HT1080 (cell line): ENCODE measurements at places on chromosomes 7 and 10. TPM values are rescaled to one million over a fixed set of nuclear protein-coding genes. Genes with fewer than 3 reads are reported as not detected.

ZNF503 gene
- total RNA-seq = 1.8 and 2.8 TPM in 2 replicates

CALHM3 gene
- total RNA-seq = not detected in 2 replicates

DNA sequence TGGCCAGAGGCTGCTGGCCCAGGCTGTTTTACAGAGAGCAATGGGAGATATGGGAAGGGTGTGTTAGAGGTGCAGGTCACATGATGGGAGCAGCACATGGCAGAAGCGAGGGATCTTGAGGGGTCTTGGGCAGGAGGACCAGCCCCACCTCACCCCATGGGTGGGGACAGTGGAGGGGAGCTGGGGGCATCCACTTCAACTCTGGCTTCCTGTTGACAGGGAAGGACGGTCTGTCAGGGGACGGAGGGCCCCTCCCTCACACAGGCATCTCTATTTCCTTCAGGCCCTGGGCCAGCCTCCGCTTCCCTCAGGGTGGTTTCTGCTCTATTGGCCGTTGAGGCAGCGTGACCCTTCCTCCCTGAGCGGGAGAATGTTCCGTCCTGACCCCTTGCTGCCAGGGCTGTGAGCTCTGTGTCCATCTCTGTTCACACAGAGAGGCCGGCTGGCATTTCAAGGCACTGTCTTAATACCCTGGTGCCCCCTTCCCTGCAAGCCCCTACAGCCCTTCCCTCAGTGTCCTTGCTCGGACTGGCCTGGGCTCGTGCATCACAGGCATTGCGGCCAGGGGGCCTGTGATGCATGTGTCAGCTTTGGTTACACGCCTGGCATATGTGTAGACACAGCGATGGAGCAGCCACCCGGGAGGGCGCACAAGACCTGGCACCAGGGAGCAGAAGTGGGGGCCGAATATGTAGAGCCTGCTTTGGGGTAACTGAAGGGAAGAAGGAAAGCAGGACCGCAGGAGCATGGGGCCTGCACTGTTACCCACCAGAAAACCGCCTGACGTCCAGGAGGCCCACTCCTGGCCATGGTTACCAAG, 31.8 kb downstream of the RAMP3 start:
- no peak for DNase-seq

IMPDH1 gene
- total RNA-seq = 69.8 and 71.3 TPM in 2 replicates

- DNase-seq = no peak
These were observed 491.9 kb downstream of the SORCS1 start for GRCh38 chr10:106672517-106673175.

- DNase-seq = peak; percentile 97
These were observed 4.0 kb upstream of the LEP start for GRCh38 chr7:128236924-128237586.

DNA sequence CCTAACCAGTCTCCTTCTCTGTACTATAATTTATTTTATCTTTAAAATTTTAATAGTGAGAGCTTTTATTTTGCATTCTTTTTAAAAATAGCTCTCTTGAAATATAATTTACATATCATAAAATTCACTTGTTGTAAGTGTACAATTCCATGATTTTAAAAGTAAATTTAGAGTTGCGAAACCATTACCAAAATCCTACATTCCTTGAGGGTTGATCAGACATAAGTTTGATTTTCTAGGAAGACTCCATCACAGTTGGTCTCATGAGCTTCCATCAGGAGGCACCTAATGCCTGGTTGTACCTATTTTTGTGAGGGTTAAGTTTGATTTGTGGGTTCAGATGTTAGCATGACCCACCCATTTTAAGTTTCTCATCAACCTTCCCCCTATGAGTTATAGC, 108.1 kb downstream of the BMPER start:
- DNase-seq = no peak

PLEKHS1 gene
- not detected in 2 replicates for total RNA-seq

VGF gene
- 29.8 and 45.2 TPM in 2 replicates for total RNA-seq

- peak; percentile 30 for DNase-seq
These were observed 858.5 kb downstream of the KCNMA1 start for GRCh38 chr10:76778914-76779795.

GRCh38 chr7:31633467-31633866, 53.5 kb upstream of the PPP1R17 start:
- DNase-seq = no peak

GRCh38 chr7:74095135-74095534, 11.5 kb downstream of the LIMK1 start:
- no peak for DNase-seq

PHKG1 gene
- 0.10 and 0.58 TPM in 2 replicates for total RNA-seq

DNA sequence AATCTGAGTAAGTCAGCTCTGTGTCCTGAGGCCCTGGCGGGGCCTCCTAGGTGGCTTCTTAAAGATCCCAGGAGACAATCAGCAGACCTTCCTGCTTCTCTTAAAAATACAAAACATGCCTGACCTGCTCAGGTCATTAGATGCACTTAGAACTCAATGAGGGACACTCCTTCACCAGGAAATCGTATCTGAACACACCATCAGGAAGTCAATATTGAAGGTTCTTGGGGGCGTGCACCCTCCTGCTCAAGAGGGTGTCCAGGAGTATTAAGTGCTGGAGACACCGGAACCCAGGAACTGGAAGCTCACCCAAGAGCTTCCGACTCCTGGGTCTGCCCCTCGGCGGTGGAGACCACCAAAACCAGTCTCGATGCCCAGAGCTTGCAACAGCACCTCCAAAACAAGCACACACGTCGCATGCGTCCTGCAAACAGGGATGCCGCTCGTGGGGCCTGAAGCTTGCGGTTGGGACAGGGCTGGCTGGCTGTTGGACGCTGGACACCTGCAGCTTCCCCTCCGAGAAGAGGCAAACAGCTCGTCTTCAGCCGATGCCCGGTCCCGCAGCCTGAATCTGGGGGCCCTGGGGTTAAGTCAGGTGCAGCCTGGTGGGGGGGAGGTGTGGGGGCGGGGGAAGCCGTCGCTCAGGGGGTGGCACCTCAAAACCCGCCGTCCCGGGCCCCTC, 803 bp downstream of the RAPGEF5 start:
- no peak for DNase-seq

DNA sequence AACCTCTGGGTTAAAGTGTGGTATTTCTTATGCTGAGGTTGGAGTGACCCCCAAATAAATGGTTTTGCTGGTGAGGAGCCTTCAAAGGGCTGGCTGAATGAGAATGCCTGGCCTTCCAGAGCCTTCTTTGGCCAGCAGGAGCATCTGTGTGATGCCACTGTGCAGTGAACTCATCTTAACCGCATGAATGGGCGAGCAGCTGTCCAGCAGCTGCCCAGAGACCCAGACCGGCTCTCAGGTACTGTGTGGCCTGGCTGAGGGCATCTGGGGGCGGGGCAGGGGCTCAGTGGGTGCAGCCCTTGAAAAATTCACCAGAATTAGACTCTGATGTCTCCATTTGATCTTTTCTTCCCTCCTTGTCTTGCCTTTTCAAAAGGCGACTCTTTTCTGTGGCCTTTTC, 59.0 kb downstream of the SYPL1 start:
- DNase-seq = no peak

- no peak for DNase-seq
These were observed 792.6 kb upstream of the C7orf33 start for GRCh38 chr7:147798001-147798400.

- no peak for DNase-seq
These were observed 130.9 kb downstream of the C10orf105 start for GRCh38 chr10:71588685-71589084.

CCDC172 gene
- not detected in 2 replicates for total RNA-seq

PGAM1 gene
- 1,002 and 1,071 TPM in 2 replicates for total RNA-seq

- DNase-seq = no peak
These were observed 162.6 kb downstream of the SDK1 start for GRCh38 chr7:3463696-3464095.

H2BK1 gene
- total RNA-seq = not detected in 2 replicates

- DNase-seq = no peak
These were observed 7.1 kb upstream of the RBM20 start for GRCh38 chr10:110636932-110637557.

DNA sequence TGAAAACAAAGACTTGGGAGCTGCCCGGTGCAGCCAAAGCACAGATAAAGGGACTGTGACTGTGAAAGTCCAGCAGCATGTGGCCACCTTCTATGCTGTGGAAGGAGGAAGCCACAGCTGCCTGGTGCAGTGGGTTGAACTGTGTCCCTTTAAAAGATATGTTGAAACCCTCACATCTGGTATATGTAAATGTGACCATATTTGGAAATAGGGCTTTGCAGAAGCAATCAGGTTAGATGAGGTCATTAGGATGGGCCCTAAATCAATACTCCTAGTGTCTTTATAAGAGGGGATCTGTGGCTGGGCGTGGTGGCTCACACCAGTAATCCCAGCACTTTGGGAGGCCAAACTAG, 136.9 kb downstream of the GLI3 start:
- no peak for DNase-seq

DNA sequence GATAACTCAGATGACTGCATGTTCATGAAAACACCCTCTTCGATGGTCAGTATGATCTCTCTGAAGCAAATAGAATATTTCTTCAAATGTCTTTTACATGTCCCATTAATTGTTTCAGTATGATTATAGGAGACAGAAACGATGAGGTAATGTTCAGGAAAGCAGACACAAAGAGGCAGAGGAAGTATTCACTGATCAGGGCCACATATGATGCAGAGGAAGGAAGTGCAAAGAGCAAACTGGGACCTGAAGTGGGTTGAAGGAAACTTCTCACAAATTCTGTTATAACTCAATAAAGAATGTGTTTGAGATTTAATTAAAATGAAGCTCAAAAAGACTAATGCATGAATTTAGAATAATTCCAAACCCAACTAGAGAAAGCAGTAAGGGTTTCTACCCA, 70.5 kb downstream of the TES start:
- no peak for DNase-seq

DNA sequence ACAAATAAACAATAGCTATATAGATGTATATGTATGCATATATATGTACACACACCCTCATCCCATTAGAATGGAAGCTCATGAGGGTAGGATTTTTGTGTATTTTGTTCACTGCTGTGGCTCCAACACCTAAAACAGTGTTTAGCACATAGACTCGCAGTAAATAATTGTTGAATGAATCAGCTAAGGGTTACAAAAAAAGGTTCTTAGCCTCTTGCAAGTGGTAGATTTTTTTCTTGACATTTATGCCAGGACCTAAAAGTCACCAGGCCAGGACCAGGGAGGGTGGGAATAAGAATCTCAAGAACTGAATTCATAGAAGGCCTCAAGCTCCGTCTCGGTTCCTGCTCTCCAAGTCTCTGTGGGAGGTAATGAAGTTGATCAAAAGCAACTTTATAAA, 82.5 kb upstream of the CAPZA2 start:
- no peak for DNase-seq

DNA sequence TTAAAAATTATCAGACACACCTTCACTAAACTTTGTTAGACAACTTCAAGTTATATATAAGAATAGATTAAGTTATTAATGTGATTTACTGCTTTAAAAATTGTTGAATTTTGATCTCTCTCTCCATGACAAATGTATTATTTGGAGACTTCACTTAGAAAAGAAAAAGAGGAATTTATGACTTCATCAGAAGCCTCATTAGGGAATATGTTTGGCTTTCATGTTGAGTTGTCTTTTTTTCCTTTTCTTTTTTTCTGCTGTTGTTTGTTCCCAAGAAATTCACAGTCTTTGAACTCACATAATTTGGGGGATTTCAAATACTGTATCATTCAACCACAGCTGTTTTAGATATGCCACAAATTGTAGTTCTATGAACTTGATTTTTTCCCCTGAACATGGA, 149.5 kb downstream of the PPP1R9A start:
- DNase-seq = no peak

DNA sequence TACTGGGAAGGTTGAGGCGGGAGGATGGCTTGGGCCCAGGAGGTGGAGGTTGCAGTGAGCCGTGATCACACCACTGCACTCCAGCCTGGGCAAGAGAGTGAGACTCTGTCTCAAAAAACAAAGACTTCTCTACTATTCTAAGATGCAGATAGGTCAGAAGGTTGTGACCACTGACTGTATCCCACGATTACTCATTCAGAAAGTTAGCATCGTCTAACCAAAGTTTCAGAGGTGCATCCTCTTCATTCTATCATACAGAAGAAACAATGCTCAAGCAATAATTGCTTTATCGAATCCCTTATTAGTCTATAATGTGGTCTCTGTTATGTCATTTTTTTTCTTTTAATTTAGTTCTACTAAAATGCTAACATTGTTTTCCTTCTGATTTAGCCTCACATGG, 348.7 kb upstream of the LRGUK start:
- DNase-seq = no peak

GRCh38 chr7:107563081-107563774, 492 bp downstream of the COG5 start:
- no peak for DNase-seq

ABCB4 gene
- 0.42 and 1.1 TPM in 2 replicates for total RNA-seq

HPSE2 gene
- not detected in 2 replicates for total RNA-seq

ANKRD61 gene
- total RNA-seq = 0.18 and 0.37 TPM in 2 replicates

NHLRC2 gene
- 9.3 and 28.0 TPM in 2 replicates for total RNA-seq

- no peak for DNase-seq
These were observed 45.4 kb upstream of the MYO3A start for GRCh38 chr10:25888627-25889026.

ERVW-1 gene
- total RNA-seq = not detected in 2 replicates

DNA sequence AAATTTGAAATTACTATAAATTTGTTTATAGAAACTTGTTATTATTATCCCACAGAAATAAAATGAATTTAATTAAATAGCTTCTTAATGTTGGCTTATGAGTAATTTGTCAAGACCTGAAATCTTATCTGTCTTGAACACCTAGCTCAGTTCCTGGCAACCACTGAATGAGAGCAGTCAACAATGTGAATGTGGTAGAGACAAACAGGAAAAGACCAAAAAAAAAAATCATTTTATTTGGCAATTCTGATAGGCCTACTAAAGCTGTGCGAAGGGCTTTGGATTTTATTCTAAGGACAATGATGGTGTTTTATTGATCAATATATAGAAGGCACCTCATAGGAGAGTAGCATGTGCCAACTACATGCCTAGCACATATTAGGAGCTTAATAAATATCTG, 127.8 kb upstream of the RSU1 start:
- no peak for DNase-seq

DNA sequence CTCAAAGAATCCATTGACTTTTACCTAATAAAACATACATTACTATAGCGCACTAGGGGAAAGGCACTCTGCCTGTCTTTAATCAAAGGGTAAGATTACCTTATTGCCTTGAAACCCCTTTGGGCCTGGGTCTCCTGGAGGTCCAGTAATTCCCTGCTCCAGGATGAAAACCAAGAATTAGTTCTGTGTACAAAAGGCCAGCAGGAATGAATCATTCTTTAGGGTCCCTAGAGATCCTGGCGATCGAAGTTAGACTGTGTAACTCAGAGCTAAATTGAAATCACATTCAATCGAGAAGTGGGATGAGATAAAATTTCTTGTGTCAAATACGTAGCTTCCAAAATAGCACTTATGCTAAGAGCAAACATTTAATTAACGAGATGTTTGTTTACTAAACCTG, 29.8 kb downstream of the COL28A1 start:
- no peak for DNase-seq

- DNase-seq = no peak
These were observed 276.0 kb downstream of the RPS24 start for GRCh38 chr10:78309536-78310237.

NPFFR1 gene
- not detected in 2 replicates for total RNA-seq

NKX2-3 gene
- not detected in 2 replicates for total RNA-seq

RGR gene
- total RNA-seq = not detected in 2 replicates

- peak; percentile 26 for DNase-seq
These were observed 790 bp downstream of the ADAM22 start for GRCh38 chr7:87934699-87935383.

CALML5 gene
- total RNA-seq = 1.4 TPM in 1 of 2 replicates, not detected in the other
